ENCODE measurements at places on chromosomes 5 and 9. TPM values are rescaled to one million over a fixed set of nuclear protein-coding genes. Genes with fewer than 3 reads are reported as not detected.

DNA sequence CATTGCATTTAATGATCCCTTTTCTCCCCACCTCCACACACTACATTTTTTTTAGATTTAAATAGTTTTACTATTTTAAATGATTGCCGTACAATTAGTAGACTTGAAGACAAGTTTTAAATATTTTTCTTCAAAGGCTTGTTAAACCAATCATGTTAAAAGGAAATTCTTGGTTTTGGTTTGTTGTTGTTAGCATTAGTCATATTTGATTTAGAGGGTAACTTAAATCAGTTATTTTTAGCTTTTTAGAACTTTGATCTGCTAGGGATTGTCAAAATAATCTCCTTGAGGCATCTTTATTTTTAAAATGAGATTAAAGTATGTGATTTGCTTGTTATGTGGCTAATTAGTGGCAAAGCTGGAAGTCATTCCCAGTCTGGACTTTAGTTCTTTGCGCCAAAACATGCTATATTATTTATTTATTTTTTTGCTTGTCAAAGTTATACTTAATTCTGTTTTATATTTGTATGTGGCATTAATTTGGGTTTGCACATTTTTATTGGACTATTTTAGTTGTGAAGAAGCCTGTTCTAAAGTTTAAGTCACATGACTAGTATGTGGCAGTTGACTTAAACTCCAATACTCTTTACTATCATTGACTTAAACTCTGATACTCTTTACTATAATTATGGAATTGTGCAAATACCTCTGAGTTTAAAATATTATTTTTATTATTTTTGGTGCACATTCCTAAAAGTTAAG lies 14.7 kb downstream of the ITGA1 start:
- DNase-seq: no peak

DNA sequence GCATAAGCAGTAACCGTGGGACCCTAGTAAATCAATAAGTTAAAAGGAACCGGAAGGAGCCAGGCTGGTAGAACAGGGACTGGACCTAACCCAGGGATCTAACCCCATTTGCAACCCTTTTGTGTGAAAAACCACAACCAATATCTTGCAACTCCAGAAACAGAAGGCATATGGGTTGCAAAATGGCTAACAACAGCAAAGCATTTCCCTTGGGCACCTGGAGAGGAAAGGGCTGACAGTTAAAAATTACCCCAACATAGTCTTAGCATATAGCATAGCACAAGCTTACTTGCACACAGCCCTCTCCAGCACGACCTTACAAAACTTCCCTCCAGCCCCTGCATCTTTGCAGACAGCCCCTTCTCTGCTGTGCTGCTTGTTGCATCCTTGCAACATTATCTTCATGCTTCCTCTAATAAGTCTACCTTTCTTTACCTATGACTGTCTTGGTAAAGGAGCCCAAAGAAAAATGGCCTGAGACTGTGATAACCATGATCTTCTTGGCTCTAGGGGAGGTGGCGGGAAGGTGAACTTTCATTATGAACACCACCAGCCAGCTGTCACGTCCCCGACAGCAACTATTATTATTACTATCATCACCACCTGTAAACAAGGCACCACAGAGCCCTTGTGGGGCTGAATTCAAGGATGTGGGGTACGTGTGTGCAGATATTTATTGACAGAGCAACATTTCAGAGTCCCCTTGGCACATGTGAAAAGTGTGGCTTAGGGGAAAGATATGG lies 49.8 kb downstream of the PRRC1 start:
- DNase-seq: no peak

- DNase-seq: no peak
These were observed 37.3 kb downstream of the MACIR start for GRCh38 chr5:103295871-103296270.

DNA sequence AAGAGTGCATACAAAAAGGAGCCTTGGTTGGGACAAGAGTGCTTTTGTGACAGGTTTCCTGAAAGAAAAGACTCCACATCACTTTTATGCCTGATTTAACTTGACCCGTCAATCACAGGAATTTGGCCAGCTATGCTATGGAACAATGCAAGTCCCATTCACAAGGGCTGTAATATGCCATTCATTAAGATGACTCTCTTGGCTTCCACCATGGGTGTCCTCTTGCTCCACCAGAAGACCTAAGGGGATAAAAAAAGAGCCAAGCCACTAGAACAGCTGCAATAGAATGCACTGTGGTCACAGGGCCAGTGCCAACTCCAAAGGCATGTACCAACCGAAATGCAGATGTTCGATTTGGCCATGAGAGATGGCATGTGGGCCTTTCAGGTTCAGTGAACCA lies 480.1 kb upstream of the MPDZ start:
- DNase-seq: no peak

Gene MEIKIN
- not detected for total RNA-seq

Gene ELL2
- 26.7 TPM for total RNA-seq

Gene DBH
- total RNA-seq: not detected

Gene FIBCD1
- 0.57 TPM for total RNA-seq
